Left lobe of liver (tissue), 2 donors: ENCODE measurements at places on chromosomes 12 and 14.

- no peak for DNase-seq
Measured at GRCh38 chr12:15602051-15602672, 187.0 kb downstream of the EPS8 start.

- peak; percentile 66 for DNase-seq
Measured at GRCh38 chr14:64717870-64718269, 13.6 kb downstream of the PLEKHG3 start.

DNA sequence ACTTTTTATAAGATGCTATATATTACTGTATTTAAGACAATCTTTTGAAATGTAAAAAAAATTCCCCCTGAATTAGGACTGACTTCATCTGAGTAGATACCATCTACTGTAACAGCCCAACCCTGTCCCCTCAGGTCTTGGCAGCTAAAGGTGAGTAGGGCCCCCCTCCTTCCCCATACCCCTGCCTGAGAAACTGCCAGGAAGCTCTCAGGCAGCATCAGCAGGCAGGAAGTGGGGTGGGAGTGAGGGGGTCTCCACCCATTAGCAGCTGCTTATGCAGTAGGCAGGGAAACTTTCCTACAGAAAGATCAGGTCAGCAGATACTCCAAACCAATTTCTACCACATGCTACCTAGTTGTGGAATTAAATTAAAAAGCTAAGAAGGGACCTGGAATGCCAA lies 62.5 kb downstream of the PAX9 start:
- DNase-seq = no peak

DNA sequence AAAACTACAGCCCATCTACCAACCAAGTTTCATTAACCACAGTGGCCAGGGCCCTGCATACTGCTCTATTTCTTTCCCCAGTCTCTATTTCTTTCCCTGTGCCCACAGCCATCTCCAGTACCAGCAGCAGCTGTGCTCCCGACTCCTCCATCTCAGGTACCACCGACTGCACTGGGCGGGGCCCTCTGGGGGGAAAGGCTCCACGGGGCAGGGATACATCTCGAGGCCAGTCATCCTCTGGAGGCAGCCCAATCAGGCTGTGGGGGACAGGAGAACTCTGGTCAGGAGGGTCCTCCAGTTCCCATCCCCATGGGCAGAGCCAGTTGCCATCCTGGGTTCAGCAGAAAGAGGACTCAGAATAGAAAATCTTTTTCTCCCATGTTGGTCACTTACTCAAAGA lies 3.0 kb downstream of the CDK4 start:
- DNase-seq = no peak

DNA sequence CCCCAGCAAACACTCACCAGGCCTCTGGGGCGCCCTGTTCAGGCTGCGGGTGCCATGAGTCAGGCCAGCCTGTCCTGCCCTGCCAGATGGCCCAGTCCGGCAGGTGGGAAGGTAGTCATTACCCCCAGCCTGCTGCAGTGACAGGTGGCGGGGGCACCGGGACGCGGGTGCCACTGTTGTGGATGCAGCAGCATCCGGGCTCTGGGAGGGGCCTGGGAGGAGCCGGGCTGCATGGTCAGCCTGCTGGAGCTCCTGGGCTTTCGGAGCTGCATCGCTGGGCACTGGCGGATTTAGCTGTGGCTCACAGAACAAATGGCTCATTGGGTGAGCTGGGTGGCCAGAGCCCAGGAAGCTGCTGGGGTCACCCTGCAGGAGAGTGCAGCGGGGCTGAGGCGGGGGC lies 13.5 kb downstream of the CEP170B start:
- no peak for DNase-seq

DNA sequence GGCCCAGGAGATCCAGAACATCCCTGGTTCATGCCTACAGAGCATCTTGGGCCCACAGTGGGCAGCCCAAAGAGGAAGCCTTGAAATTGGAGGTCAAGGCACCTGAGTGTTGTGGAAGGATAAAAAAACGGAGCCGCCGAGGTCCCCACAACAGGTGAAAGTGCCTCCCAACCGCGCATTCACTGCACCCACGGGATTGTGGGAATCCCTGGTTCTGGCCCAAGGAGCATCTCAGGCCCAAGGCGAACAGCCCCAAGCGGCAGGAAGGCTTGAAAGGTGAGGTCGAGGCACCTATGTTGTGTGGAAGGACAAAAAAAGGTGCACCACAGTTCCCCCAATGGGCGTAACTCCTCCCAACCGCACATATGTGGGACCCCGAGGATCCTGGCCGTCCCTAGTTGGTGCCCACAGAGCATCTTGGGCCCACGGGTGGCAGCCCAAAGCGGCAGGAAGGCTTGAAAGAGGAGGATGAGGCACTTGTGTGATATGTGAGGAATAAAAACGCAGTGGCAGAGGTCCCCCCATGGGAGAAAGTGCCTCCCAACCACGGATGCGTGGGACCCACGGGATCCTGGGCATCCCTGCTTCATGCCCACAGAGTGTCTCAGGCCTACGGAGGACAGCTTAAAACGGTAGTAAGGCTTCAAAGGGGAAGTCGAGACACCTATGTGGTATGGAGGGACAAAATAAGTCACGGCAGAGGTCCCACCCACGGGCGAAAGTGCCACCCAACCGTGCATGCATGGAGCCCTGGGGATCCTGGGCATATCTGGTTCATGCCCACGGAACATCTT lies 583.9 kb downstream of the ALG10 start:
- peak; percentile 33 for DNase-seq

GRCh38 chr14:77213679-77214016 lies 32.0 kb downstream of the TMEM63C start:
- no peak for DNase-seq

DNA sequence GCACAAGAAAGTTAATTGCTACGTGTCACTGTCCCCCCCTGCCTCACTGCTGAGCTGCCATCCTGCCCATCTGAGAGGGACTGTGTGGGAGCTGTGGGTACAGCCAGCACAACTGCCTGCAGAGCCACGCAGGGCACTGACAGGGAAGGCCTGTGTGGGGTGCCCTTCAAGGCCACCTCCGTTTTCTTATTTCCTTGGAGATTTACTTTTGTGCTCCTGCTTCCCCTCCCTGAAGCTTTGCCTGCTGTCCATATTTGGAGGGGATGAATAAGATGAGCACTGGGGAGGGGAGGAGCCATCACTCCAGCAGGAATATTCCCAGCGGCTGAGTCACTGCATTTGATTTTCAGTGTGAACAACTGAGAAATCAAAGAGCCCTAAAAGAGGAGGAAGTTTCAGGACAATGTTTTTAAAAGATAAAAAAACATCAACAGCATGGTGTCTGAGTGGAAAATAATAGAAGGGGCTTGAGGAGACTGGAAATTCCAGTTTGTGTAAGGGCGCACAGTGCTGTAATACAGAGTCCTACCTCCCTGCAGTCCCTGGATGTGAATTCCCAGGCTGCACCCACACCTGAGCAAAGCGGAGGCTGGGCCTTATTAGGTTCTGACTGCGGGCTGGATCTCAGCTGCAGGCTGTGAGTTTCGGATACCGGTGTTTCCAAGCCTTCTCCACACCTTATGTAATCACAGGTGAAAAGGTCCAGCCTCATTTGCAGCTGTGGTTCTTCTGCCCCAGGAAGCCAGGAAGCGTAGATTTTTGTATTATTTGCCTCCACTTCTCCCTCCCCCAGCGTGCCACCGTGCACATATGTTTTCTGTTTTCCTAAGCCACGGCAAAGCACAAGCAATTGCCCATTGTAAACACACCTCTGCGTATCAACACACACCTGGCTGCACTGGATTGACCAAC lies 192.6 kb upstream of the BCL2L14 start:
- DNase-seq = no peak

DNA sequence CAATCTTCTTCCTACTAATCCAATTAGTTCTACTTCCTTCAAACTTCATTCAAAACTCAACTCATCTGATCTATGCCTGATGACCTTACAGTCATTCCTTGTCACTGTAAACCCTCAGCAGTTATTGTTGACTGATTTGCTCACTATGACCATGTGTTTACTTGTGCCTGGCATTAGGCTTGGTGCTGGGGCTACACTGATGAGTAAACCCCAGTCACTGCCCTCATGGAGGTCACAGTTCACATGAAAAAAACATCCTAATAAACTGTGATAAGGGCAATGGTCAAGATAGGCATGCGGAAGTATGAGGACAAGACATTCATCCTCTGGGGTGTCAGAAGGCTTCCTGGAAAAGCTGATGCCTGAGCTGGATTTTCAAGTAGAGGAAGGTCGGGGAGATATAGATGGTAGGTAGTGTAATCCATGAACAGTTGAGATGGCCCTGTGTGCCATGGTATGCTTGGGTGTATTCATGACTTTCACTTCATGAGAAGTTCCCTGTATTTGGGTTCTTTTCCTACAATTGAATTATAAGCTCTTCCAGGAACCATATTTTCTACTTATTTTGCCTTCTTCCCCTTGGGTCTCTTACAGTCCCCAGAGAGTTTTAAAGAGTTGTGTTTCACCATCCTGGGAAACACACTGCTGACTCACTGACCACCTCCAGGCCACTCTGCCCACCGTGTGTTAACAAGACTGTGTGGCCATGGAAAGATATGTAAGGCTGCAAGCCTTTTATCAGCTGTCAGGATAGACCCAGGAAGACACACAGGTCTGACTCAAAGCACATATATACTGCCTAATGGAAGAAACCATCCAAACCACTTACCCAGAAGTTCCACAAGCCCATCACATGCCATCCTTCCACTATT lies 38.7 kb upstream of the DUSP6 start:
- DNase-seq = peak; percentile 66

DNA sequence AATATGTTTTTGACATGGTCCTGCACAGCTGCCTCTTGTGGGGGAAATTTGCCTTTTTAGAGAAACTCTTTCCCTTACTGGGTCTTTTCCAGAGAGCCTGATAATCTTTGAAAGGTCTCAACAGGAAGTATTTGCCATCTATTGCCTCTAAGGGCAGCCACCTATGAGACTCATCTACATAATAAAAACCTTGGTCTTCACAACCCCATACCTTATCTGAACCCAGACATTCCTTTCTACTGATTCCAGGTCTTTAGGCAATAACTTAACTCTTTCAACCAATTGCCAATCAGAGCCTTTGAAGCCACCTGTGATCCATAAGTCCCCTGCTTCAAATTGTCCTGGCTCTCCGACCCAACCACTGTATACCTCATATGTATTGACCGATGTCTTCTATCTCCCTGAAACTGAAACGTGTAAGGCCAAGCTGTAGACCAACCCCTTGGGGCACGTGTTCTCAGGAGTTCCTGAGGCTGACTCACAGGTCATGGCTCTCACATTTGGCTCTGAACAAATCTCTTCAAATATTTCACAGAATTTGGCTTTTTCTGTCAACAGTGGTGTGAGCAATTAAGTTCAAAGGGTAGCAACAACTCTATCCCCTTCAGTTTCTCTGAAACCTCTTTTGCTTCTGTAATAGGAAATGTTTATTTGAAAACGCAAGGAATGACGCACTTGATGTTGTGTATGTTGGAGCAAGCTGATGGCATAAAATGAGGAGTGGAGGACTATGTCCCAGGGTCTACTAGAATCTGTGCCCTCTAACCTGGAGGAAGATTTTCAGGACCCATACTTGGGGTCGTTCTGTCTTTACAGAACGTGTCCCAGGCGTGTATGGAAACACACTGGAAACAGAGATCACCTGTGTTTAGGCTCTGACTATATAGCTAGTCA lies 49.2 kb upstream of the EIF5 start:
- DNase-seq = peak; percentile 65
